Effector CD4-positive, alpha-beta T cell (primary cell): ENCODE measurements at places on chromosomes 2 and 18.

DNA sequence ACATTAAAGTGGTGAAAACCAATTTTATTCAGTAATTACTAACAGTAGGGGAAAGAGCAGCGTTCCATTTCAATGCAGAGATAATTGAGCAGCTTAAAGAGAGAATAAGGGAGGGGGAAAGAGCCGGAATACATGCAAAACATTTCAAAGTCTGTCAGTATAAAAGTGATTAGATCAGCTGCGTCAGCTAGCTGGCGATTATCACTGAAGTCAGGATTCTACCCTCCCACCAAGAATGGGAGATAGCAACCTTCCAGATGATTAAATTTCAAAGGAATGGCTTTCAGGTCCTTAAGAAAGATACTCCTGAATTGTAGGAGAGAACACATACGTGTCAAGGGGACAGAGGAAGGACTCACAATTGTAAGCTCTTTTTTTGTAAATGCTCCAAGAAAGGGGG is 2.7 kb upstream of the ZC3H6 start:
- DNase-seq: no peak

- no peak for DNase-seq
These were observed 157.2 kb downstream of the BABAM2 start for GRCh38 chr2:28047681-28048080.

GRCh38 chr18:22943847-22944246 is 10.7 kb downstream of the RBBP8 start:
- no peak for DNase-seq

DNA sequence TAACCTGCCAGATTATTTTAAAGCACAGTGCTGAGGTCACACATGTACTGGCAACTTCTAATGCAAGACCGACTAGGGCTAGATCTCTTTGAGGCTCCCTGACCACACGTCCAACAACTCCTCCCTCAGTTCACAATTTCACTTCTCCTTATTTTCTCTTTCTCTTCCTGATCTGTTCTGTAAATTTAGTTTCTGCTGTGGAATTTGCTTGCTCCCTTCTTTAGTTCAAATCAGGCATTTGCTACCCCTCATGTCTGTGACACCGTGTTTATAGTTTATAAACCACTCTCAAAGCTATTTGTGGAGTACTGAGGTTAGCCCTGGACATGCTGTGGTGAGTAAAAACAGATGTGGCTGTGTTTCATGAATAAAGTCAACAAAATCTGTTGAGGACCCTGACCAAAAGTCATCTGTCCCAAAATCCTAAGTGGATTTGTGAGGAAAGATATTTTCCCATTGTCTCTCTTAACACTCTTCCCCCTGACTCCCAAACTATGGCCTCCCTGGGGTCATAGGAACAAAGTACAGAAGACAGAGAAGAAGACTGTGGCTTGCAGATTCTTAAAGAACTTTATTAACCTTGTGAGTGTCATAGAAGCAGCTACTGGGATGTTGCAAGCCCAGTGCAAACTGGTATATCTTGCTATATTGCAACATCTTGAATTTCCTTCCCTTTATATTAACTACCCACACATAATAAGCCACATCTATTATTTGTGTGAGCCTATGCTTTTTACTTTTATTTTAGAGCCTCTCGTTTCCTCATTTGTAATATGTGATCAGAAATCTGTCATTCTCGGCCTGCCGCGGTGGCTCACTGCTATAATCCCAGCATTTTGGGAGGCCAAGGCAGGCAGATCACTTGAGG is 3.5 kb upstream of the NAGK start:
- no peak for DNase-seq

DNA sequence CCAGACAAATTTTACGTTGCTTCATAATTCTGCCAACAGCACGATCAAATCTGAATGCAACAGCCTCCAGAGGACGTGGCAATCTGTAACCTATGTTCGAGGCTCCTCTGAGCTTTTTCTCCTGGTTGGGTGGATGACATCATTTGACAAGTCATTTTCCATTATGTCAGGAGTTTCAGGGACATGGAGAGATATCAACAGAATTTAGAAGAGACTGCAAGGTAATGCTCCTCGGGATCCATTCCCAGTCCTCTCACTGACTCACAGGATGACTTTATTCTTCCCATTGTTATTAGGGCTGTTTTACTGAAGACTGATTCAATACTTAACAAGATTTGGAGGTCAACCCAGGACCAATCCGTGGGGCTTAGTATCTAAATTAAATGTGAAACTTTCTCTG is 72.5 kb upstream of the RNF152 start:
- DNase-seq: no peak

DNA sequence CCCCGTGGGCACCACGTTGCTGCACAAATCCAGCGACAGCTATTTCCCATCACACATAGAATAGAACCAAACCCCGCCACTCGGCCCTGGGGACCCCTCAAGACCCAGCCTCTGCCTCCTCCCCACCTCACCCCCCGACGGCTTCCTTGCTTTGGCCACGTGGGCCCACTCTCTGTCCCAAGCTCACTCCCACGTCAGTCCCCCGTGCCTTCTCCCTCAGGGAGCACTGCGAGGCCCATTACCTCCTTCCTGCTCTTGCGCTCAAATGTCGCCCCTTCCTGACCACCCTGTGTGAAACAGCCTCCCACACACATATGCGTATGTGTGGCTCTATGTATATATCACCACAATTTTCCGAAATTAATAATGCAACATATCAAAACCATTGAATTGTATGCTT is 239.7 kb downstream of the SH3BP4 start:
- no peak for DNase-seq

GRCh38 chr2:124048102-124048501 is 23.0 kb downstream of the CNTNAP5 start:
- DNase-seq: no peak

DNA sequence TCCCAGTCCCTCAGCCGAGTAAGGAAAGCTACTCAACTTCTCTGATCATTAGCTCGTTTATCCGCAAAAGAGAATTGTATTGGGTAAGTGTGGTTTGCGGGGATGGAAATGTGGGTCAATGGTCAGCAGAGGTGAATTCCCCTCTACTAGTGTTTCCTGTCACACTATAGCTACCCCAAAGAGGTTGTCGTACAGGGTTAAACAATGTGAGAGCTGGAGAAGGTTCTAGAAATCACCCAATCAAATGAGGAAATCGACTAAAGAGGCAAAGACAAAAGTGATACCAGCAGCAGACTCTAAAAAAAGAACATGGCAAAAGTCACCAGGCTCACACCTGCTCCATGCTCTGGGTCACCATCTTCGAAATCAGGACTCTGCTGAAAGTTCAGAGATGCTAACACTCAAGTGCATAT is 144.7 kb upstream of the ITGA4 start:
- no peak for DNase-seq

DNA sequence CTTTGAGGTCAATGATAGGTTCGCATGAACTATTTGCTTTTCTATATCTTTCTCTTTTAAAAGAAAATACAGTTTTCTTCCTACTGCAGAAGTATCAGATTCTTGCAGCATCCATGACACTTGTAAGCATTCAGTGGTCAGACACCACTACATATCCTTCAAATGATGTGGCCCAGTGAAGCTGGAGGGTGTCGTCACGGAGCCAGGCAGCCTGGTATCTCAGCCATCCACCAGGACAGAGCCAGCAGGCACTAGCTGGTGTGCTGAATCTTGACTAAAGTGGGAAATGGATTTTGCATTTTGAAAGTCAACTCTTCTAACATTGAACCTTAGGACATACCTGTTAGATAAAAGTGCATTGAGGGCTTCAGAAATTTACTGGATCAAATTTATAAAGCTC is 5.4 kb downstream of the KLHL14 start:
- no peak for DNase-seq

DNA sequence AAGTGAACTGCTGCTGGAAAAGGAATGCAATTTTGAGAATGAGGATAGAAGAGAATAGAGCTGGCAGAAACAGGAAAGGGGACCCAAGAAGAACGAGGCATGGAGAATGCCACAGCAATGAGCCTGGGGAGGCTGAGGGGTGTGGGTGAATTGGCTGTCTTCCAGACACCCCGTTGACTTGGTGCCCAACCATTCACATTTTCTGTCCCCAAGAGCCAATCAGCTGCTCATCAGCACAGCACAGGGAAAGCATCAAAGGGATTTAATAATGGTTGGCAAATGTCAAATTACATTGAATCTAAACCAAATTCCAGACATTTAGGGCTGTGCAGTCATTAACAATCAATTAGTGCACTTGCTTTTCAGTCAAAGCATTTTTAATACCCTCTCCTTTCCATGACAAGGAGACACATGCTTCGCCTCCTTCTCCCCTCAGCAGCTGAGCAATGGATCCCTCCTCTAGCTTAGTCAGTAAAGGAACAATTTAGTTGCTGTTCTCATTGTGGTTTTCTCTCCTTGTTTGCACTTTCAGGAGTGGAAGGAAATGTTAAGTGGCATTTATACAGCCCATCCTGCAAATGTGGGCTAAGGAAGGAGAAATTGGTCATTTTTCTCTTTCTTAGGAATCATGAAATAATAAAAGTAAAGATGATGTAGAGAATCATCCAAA is 98.8 kb downstream of the KLF7 start:
- no peak for DNase-seq

GRCh38 chr2:10028988-10029874 is 14.1 kb upstream of the KLF11 start:
- no peak for DNase-seq

DNA sequence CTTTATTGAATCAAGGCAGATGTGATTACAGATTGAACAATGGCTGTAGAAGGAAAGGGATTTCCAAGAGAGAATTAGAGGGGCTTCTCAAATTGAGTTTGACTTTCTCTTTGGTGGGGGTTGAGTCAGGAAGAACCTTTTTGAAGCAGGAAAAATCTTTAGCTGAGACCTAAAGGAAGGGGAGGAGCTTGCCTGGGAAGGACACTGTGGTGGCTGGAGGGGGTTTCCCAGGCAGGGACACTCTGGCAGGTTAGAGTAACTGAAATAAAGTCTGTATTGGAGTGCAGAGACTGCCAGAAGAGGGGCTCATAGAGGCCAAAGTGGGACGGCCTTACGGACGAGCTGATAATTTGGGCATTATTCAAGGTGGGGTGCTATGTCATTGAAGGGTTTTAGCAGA is 69.3 kb downstream of the NEDD4L start:
- DNase-seq: no peak

DNA sequence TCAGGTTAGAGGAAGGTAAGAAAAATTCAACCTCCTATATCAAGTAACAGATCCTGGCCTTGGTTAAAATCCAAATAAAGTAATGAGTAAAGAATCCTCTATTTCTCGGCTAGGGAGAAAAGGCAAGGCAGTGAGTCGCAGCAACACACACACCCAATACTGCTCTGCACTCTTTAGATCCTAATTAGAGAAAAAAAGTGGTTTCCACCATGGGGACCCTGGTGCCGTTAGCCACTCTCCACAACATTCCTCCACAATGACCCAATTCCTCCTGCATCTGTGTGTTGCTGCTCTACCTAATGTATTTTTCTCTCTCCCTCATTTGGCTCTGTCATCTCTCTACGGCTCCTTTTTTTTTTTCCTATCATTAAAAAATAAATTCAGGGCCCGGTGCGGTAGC is 462.7 kb downstream of the METTL4 start:
- DNase-seq: no peak

- no peak for DNase-seq
These were observed 4.0 kb downstream of the KANSL1L start for GRCh38 chr2:210167227-210167626.

DNA sequence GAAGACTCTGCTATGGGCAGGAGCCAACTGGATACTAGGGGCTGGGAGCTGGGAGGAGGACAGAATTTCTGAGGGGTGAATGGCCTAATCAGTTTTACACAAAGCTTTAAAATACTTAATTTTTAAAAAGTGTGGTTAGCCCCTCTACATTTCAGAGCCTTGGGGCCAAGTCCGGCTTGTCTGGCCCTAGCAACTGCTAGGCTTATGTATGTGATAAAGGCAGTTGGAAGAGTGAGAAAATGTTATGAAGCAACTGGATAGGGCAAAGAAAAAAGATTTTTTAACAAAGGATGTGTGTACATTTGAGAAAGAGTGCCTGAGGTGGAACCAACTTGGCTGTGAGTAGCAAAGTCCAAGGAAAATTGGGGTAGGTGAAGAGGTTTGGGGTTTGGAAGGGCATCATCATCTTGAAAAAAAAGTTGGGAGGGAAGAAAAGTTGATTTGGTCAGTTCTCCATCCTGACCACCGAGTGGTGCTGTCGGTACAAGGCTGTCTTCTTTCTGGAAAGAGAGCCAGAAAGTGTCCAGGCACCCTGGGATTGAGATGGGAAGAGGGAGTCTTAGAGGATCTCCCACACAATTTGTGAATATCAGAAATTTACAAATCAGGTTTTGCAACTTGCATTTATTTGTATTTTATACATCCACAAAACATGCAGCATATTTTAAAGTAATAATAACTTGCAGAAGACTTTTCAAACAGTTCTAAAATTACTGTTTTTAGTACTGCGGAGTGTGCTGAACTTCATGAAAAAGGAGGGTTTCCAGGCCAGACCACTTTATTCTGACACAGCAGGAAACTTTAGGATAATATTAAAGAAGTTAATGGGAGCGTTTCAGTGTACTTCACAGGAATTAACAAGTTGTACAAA is 10.5 kb upstream of the CDK15 start:
- no peak for DNase-seq

GRCh38 chr2:26086155-26086637 is 52.3 kb downstream of the RAB10 start:
- no peak for DNase-seq

- no peak for DNase-seq
These were observed 80.5 kb downstream of the HAUS1 start for GRCh38 chr18:46184727-46185126.

DNA sequence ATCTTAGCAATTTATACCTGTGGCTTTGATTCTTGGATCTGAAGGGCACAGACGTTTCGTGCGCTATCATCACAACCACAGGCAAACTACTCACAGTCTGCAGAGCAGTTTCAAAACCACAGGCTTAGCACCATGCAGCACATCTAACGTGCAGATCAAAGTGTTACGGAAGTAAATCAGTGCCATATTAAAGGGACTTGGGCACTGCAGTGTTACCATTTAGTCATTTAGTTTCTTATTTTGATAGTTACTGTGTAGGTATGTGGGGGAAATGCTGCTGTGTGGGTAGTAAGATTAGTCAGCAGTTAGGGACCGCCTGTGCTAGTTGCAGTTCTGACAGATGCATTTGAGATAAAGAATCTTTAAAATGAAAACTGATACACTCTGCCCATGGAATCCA is 384.0 kb downstream of the NBAS start:
- DNase-seq: peak; percentile 22

GRCh38 chr2:85257359-85257969 is 70.3 kb downstream of the TGOLN2 start:
- no peak for DNase-seq

DNA sequence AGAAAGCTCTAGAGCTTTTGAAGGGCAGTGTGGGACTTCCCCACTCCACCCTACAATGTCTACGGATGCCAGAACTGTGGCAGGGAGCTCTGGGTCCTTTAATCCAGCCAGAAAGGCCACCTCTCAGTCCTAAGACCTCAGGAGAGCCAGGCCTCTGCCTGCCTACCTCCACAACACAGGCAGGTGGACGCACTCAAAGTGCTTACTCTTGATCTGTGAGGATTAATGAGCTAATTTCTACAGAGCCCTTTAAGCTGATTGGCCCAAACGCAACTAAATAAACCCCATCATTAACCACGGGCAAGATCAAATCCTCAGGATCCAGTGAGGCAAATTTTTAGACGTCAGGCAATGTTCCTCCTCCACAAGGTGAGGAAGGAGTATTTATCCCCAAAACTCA is 8.1 kb downstream of the STK39 start:
- no peak for DNase-seq

GRCh38 chr2:101823347-101823791 is 125.9 kb downstream of the MAP4K4 start:
- DNase-seq: peak; percentile 57

GRCh38 chr2:229712136-229712535 is 2.2 kb downstream of the DNER start:
- DNase-seq: no peak

GRCh38 chr2:30112561-30112960 is 34.2 kb upstream of the YPEL5 start:
- DNase-seq: no peak

GRCh38 chr2:47657886-47658489 is 125.0 kb upstream of the MSH6 start:
- no peak for DNase-seq
